ENCODE measurements at places on chromosomes 3 and 15.
A peak's percentile ranks its signal among the peaks of the same experiment; 100 is the strongest.

DNA sequence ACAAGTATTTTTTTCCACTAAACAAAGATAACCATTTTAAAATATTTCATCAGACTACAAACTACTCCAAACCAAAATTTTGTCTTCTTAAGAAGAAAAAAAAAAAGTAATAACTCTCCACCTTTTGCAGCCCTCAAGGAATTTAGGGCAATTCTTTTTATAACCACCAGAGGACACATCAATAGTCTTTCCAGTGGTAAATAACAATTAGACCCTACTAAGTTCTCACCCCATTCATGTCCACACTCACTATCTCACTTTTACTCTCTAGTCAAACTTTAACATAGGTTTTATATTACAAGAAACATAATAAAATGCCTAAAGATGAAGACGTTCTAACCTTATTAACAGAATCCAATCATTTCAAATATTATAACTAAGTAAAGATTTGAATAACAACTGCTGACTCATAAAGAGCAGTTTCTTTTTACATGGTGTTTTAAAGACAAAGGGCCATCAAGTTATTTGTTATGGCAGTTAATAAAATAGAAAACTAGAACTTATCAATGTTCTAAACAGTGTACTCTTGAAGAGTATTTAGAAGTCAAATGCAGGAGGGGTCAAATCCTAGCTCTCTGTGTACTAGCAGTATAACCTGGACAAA, 33.0 kb downstream of the CCDC39 start:
- no peak for DNase-seq

GRCh38 chr3:188271226-188271914, 117.4 kb downstream of the LPP start:
- DNase-seq = no peak

DNA sequence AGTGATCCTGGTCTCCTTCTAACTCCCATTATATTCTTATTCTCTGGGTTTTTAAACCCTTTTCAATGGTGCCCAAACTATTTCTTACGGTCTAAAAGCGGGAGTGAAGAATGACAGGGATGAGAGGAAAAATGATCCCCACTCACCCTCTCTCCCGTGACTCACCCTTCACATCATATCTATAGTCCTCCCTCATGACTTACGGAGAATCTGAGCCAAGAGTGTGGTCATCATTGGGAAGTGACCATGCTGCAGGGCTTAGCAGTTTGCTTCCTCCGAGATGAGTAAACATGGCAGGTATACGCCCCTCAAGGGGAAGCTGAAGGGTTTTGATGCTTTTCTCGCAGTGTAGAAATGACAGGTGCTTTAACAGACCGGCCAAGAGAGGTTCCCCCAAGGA, 274.0 kb downstream of the RYR3 start:
- DNase-seq = no peak

DNA sequence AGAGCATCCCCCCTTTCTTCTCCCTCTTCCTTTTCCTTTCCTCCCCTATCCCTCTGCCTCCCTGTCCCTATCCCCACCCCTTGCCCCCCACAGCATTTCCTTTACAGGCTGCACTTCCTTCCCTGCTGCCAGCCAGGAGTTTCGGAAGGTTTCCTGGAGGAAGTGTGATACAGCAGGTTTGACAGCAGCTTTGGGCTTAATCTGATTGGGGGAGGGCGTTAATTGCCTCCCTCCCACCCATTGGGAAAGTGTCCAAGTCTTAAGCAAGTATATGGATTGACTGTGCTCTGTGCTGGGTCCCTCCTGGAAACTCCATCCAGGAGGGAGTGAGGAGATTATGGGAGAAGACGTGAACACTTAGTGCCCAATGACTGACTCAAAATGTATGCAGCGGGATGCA, 1.8 kb downstream of the SCAMP5 start:
- no peak for DNase-seq

- DNase-seq = peak; percentile 56
Measured at GRCh38 chr3:172065967-172066762, 26.8 kb downstream of the FNDC3B start.

GRCh38 chr3:55482496-55483195, 4.5 kb downstream of the WNT5A start:
- DNase-seq = no peak

DNA sequence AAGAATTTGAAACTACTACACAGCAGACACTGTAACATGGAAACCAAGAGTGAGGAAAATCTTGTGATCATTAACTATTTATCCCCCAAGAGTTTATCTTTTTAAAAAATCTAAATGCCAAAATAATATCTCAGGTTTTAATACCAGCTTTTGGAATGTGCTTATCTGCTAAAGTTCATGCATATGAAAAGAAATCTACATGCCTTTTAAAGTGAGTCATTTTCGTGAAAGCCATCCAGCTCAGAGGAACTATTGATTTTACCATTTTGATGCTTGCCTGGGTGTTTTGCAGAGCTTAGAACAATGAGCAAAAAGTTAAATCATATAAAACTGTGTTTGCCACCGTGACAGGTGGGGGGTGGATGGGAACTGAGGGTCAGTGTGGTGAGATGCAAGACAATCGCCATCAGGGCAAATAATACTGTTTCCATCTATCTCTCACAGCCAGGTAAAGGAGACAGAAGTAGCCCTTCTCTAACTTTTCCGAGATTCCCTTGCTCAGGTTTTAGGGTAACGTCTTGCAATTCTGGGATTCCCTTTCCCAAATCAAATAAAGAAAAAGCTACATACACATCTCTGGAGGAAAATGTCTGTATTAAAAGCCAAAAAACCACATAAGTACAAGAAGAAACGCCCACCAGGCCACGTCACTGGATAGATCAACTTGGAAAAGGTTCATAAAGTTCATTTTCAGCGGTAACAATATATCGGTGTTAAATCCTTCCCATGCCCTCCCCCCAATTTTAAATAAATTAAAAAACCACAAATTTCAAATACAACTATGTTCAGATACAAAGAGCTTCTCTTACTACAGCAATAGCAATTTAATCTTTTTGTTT, 2.0 kb downstream of the TMEM158 start:
- no peak for DNase-seq

DNA sequence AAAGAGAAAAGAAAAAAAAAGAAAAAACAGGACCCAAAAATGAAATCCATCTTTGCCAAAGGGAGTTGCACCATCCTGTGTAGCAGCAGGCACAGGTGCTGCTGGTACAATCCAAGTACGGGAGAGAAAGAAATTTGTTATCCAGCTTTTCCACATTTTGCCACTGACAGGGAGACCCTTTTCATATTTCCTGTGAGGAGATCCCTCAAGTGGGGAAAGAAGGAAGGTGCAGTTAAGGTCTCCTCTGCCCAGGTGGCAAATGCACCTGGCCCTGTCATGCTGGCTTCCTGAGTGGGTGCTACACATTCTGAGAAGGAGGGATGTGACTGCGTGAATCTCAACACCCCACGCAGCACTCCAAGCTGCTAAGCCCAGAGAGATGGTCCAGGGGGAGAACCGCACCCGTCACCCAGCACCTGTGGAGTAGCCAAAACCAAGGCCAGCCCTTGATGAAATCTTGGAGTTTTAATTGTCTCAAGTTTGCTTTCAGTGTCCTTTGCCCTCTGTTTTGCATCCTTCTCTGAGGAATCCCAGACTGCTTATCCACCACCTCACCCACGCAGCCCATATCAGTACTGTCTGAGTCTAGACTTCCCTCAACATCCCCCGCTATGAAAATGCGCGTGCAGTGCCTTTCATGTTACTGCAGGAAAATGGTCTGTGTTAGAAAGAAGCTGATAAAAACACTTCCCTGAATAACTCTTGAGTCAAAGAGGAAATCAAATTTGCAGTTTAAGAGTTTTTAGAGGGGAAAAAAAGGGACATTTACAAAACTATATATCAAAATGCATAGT, 141.9 kb upstream of the THBS1 start:
- DNase-seq = no peak

DNA sequence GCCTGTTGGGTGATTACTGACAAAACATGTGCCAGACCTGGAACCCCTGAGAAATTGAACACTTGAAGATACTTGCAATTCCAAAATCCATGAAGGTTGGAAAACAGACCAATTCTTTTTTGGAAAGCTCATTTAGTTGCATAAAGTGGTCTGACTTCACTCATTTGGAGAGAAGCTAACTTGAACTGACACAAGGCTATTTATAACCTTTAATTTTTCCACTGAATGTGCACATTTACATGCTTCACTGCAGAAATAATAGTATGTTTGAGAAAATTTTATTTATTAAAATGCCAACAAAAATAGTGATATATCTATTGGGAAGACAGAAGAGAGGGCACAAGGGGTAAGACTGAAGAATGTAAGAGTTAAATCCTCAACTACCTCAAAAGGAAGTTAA, 92.1 kb downstream of the MOBP start:
- DNase-seq = no peak

- DNase-seq = no peak
Measured at GRCh38 chr3:186099178-186099577, 9.7 kb downstream of the ETV5 start.

DNA sequence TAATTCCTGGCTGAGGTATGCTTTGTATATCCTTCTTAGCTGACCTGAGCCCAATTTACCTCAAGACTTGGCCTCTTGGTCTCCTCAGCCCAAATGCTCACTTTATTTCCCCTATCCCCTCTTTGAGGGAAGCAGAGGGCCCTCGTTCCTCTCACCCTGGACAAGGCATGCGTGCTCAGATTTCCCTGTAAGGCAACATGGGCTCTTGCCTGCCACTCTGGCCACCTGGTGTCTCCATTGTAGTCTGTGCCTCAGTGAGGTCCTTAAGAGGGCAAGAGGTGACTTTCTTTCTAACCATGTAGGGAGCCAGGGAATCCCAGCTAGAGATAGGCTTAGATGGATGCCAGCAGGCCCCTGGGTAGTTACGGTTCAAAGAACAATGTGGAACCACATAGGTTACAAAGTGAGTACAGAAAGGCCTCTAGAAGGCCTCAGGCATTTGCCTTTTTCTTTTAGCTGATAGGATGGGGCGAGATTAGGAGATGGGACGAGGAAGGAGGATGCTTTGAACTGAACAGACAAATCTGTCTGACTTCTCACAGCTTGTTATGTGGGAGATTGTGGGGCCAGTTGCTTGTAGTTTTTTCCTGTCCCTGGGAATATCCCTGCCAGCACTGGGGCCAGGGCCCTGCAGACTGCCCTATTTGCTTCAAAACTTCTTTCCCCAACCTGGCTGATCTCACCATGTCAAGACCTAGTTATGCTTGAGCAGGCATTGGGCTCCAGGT, 1.1 kb upstream of the INTS14 start:
- DNase-seq = no peak

DNA sequence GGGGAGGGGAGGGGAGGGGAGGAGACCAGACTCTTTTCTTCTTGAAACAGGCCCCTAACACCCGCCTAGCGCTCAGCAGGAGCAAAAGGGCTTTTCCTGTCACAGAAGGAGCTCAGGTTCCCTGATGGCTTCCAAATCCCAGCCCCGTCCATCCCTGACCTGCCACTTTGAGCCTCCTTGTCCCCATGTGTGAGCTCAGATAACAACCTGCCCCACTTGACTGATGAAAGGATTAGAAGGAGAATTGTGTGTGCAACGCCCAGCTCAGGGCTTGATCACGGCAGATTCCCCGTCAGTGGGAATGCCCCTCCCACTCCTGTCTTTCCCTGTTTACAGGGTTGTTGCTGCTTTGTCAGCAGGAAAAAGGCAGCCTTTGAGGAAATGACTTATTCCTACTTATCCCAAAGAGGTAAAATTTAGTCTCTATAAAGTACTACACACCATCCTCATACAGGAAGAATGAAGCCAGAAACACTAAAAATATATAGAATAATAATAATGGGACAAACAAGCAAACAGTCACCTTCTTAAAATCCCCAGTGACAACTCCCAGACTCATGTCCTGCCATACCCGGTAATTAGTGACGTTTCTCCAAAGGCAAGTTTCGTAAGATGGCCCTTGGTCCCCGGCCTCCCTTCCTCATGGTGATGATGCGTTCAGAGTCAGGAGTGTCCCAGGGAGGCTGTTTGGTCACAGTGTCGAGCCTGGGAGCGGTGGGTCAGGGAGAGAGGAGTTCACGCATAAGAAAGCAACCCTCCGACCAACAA, 6.1 kb upstream of the LRRC15 start:
- no peak for DNase-seq

DNA sequence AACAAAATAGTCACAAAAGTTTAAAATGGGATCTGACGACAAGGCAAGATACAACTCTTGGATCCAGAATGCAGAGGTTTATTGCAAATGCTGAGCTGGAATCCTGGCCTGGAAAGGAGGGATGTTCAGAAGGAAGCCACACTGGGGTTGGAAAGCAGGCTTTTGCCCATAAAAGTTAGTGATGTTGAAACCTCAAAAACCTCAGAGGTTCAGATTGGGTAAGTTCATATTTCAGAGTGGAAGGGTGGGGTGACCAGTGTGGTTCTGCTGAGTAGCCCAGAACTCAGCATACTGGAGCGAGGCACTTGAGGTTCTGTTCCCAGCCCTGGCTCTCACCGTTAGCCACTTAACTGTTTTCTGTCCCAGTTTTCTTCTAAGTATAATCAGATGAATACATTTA, 114.0 kb upstream of the OSTN start:
- DNase-seq = no peak

DNA sequence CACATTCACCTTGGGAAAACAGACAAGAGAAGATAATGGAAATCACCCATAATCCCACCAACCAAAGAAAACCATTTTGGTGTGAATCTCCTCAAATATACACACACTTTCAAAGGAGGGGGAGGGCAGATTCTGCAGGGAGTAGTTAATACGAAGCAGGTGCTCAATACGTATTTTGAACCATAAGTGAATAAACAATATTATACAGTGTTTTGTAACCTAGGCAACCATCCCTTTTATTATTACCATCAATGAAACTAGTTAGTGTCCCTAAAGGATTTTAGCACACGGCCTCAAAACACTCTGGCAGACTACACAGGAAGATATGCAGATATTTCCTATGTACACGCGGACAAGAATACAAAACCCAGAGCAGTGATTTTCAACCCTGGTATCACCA, 6.1 kb downstream of the OSBPL10 start:
- no peak for DNase-seq

DNA sequence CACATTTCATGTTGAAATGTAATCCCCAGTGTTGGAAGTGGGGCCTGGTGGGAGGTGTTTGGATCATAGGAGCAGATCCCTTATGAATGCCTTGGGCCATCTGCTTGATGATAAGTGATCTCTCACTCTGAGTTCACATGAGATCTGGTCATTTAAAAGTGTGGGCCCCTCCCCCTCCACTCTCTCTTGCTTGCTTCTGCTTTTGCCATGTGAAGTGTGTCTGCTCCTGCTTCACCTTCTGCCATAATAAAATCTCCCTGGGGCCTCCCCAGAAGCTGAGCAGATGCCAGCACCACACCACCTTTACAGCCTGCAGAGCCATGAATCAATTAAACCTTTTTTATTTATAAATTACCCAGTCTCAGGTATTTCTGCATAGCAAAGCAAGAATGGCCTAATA, 14.2 kb upstream of the CD200R1L start:
- DNase-seq = peak; percentile 36

DNA sequence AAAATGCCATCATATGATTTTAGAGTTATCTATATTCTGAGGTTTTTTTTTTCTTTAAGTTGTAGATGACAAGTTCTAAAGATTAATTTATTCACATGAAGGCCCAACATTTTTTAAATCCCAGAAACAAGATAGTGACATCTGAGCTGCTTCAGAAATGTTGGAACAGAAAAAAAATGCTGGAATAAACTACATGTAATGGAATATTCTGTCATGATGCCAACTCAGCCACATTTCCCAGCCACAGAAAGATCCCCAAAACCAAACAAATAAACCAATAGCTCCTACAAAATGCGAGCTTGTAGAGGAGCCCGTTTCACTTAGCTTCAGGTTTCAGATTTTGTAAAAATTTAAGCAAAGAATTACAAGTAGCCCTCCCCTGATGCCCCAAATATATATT, 111.0 kb upstream of the MYO5C start:
- DNase-seq = no peak

GRCh38 chr3:72058493-72059081, 273.6 kb upstream of the PROK2 start:
- DNase-seq = no peak

Measured in MV-4-11 (cell line).